ENCODE measurements at places on chromosomes 1 and 21. TPM values are rescaled to one million over a fixed set of nuclear protein-coding genes. Genes with fewer than 3 reads are reported as not detected.

GRCh38 chr1:156816561-156817328, at the start of gene SH2D2A:
Gene SH2D2A, minus strand, starts transcription at chr1:156816848. Its CDS starts 140 bp downstream, at chr1:156816708.
- H3K27me3 ChIP-seq: no peaks in the 10 kb centered on the region
- H3K4me3 ChIP-seq: no peak within 1 kb of the TSS
- peaks cover 48% of the 10 kb centered on the region for H3K4me1 ChIP-seq
- H3K27ac ChIP-seq: peak within 1 kb of the TSS; percentile 65

DNA sequence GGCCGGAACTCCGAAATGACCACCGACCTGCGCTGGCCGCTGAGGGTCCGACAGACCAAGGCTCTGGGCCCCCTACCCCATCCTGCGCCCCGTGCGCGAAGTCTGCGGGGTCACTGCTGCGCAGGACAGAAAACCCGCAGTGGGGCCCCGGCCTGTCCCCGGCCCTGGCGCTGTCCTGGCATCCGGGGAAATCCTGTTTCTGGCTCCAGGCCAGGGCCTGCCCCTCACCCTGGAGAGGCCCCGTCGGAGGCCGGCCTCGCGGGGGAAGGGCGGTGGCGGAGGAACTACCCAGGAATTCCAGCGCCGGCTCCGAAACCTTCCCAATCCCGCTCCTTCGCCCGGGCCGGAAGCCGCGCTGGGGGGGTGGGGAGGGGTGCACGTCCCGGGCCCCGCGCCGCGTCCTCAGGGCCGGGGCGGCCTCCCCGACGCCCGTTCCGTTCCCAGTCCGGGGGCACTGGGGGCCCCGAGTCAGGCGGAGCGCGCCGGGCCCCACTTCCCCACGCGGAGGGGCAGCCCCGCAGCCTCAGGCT, 77.0 kb downstream of the MORN1 start:
- H3K4me3 ChIP-seq: peak overlapping the region; percentile 44
- no peaks in the 10 kb centered on the region for H3K27me3 ChIP-seq
- no peaks in the 10 kb centered on the region for H3K36me3 ChIP-seq

DNA sequence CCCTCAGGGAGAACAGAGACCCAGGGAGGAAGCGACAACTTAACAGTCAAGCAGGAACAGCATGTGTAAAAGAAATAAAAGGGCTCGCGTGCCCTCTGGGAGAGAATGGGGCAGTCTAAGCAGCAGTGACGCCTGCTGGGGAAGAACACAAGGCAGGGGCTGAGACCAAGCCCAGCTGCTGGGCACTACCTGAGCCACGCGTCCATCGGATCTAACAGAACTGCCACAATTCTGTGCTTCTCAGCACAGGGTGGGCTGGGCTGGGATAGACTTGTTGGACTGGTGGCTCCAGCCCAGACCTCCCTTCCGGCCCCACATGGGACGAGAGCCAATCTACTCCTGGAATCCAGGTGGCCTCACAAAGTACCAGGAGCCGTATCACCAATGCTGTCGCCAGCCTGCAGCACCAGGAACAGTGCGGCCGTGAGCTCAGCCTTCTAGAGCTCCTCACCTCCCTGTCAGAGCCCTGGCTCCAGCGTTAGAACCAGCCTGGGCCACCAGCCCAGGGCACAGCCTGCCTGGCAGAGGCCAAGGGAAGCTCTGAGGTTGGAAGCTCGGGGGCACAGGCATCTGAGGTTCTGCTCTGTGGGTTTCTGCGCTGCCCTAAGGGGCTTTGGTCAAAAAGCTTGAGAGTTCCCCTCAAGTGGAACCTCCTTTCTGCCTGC, 7.4 kb downstream of the LRRC47 start:
- H3K4me1 ChIP-seq: peaks cover 19% of the 10 kb centered on the region
- DNase-seq: no peak
- H3K27me3 ChIP-seq: no peaks in the 10 kb centered on the region
- no peak overlapping the region for H3K27ac ChIP-seq

DNA sequence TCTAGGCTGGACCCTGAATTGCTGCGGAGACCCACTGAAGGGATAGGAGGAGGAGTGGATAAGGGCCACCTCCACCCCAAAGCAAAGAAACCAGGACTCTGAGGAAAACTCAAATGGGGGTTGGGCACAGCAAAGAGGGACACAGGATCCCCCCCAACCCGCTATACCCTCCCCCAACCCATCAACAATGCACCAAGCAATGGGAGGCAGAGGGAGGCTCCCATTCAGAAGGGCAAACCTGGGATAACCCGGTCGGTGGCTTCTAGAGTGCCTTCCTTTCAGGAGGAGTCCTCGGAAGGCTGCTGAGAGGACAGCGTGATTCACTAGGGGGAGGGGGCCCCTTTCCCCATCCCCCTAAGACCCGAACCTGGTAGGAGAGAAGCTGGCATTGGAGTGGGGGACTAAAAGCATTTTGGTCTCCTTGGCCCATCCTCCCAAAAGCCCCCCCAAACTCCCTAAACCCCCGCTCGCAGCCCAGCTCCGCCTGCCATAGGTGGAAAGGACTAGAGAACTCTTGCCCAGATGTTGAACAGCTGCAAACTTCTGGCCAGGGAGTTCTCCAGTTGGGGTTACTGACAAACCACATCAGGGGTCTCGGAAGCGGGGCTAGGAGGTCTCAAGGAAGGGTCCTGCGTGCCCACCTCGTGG, 1.3 kb downstream of the MEF2D start:
- peaks cover 8% of the 10 kb centered on the region for H3K36me3 ChIP-seq
- H3K4me1 ChIP-seq: peaks cover 61% of the 10 kb centered on the region
- H3K4me3 ChIP-seq: peak overlapping the region; percentile 91
- H3K27ac ChIP-seq: peak overlapping the region; percentile 62
- no peaks in the 10 kb centered on the region for H3K27me3 ChIP-seq
- DNase-seq: no peak

The LRRIQ3 gene
- polyA plus RNA-seq: 1.1 TPM

The COL8A2 gene
- polyA plus RNA-seq: 0.23 TPM

The TSPEAR gene
- not detected for polyA plus RNA-seq

DNA sequence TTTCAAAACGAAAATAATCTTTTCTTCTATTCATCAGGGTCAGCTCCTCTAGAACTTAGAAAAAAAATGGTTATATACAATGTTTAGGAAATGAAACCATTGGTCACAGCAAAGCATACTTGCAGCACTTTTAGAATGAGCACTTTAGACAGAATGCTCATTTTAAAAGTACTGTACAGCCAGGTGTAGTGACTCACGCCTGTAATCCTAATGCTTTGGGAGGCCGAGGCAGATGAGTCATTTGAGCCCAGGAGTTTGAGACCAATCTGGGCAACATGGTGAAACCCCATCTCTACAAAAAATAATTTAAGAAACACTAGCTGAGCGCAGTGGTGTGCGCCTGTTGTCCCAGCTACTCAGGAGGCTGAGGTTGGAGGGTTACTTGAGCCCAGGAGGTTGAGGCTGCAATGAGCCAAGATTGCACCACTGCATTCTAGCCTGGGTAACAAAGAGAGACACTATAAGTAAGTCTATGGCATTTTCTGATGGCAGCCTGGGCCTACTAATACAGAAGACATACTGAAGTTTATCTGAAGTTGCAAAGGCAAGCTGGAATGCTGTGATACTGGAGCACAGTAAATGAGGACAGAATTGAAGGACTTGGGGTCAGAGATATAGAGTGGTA, 48.9 kb upstream of the ZNF326 start:
- peak overlapping the region; percentile 25 for H3K27ac ChIP-seq
- no peak overlapping the region for H3K4me3 ChIP-seq
- no peak for DNase-seq
- no peaks in the 10 kb centered on the region for H3K36me3 ChIP-seq

The C1orf141 gene
- polyA plus RNA-seq: not detected

The TLR5 gene
- 0.69 TPM for polyA plus RNA-seq

DNA sequence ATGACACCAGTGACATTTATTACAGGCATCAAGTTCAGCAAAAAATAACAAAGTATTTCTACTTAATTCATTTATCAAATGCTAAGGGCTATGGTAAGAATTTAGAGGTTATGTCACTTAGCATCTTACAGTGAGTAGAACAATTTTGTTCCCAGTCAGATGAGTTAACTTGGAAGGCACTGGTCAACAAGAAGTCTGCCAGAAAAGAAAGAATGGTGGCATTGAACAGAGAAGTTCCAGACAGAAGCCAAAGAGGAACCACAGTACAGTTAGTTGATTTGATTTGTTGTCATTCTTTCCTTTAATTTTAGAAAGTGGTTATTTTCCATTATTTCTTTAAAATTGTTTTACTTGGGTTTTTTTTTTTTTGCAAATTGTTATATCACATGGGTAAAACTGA, 232.2 kb upstream of the PKN2 start:
- H3K36me3 ChIP-seq: no peaks in the 10 kb centered on the region
- H3K4me3 ChIP-seq: no peak overlapping the region
- DNase-seq: no peak
- H3K4me1 ChIP-seq: no peaks in the 10 kb centered on the region
- H3K27me3 ChIP-seq: no peaks in the 10 kb centered on the region
- no peak overlapping the region for H3K27ac ChIP-seq

- H3K27ac ChIP-seq: no peak overlapping the region
- no peaks in the 10 kb centered on the region for H3K27me3 ChIP-seq
- peaks cover 5% of the 10 kb centered on the region for H3K4me1 ChIP-seq
- no peaks in the 10 kb centered on the region for H3K36me3 ChIP-seq
- peak overlapping the region; percentile 70 for H3K4me3 ChIP-seq
Observed at GRCh38 chr1:231211005-231211857, 29.8 kb upstream of the GNPAT start.

The KIF21B gene
- 0.17 TPM for polyA plus RNA-seq

- H3K36me3 ChIP-seq: no peaks in the 10 kb centered on the region
- DNase-seq: no peak
- H3K27ac ChIP-seq: no peak overlapping the region
- no peaks in the 10 kb centered on the region for H3K27me3 ChIP-seq
- H3K4me3 ChIP-seq: no peak overlapping the region
- H3K4me1 ChIP-seq: peaks cover 9% of the 10 kb centered on the region
Observed at GRCh38 chr1:119447344-119448126, 32.6 kb downstream of the HSD3B2 start.

- DNase-seq: peak; percentile 42
- H3K4me3 ChIP-seq: peak within 1 kb of the TSS; percentile 87
- H3K36me3 ChIP-seq: no peaks in the 10 kb centered on the region
- H3K27ac ChIP-seq: peak within 1 kb of the TSS; percentile 85
- no peaks in the 10 kb centered on the region for H3K27me3 ChIP-seq
Observed at GRCh38 chr1:6701437-6702153, at the start of gene DNAJC11. Gene DNAJC11, minus strand, starts transcription at chr1:6701816. Its CDS starts 16 bp downstream, at chr1:6701800.

- H3K4me1 ChIP-seq: peaks cover 9% of the 10 kb centered on the region
- H3K27ac ChIP-seq: no peak overlapping the region
- no peak for DNase-seq
- H3K4me3 ChIP-seq: no peak overlapping the region
Observed at GRCh38 chr1:40621821-40622450, 43.5 kb downstream of the RIMS3 start.

GRCh38 chr1:201861448-201861847, 27.2 kb upstream of the SHISA4 start:
- no peaks in the 10 kb centered on the region for H3K4me1 ChIP-seq
- DNase-seq: no peak
- no peak overlapping the region for H3K27ac ChIP-seq
- H3K27me3 ChIP-seq: no peaks in the 10 kb centered on the region
- no peak overlapping the region for H3K4me3 ChIP-seq

GRCh38 chr1:7555391-7556185, 215.5 kb upstream of the VAMP3 start:
- H3K4me1 ChIP-seq: peaks cover 19% of the 10 kb centered on the region
- H3K4me3 ChIP-seq: no peak overlapping the region
- peak; percentile 54 for DNase-seq
- H3K27me3 ChIP-seq: peaks cover 9% of the 10 kb centered on the region
- H3K36me3 ChIP-seq: no peaks in the 10 kb centered on the region

DNA sequence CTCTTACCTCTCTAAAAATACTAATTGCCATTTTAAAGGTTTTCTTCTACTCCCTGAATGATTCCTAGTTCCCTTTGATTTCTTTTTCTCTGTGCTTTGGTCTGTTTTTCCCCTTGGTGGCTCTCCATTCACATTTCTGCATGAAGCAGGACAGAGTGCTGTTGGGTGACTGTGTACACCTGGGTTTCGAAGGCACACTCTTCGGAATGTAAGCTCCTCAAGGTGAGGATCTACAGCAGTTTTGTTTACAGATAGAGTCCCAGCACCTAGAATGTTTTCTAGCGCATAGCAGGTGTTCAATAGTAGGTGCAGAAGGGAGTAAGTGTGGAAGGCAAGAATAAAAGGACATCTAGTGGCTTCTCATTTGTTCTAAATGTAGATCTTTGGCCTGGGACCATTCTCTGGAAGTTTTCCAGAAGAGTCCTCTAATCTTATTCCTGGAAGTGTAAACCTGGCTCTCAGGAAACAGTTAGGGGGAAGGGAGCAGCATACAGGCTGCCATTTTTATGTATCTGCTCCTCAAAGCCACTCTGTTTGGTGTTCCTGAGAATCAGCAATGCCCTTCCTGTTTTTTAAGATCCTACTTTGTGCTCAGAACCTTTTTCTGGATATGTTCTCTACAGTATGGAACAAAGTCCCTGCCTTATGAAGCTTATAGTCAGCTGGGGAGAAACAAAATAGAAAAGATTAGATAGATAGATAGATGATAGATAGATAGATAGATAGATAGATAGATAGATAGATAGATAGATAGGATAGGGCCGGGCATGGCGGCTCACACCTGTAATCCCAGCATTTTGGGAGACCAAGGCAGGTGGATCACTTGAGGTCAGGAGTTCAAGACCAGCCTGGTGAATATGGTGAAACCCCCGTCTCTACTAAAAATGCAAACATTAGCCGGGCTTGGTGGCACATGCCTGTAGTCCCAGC, 22.8 kb upstream of the EFNA1 start:
- H3K36me3 ChIP-seq: no peaks in the 10 kb centered on the region
- H3K4me1 ChIP-seq: no peaks in the 10 kb centered on the region
- no peak for DNase-seq
- H3K27ac ChIP-seq: no peak overlapping the region
- no peak overlapping the region for H3K4me3 ChIP-seq

DNA sequence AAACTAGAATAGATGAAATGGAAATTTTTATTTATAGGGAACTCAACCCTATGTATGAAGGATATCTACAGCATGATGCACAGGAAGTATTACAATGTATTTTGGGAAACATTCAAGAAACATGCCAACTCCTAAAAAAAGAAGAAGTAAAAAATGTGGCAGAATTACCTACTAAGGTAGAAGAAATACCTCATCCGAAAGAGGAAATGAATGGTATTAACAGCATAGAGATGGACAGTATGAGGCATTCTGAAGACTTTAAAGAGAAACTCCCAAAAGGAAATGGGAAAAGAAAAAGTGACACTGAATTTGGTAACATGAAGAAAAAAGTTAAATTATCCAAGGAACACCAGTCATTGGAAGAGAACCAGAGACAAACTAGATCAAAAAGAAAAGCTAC, 7.9 kb downstream of the USP1 start:
- no peaks in the 10 kb centered on the region for H3K27me3 ChIP-seq
- peaks cover 3% of the 10 kb centered on the region for H3K36me3 ChIP-seq
- no peaks in the 10 kb centered on the region for H3K4me1 ChIP-seq
- no peak for DNase-seq

The PROK1 gene
- polyA plus RNA-seq: not detected

The LCE3E gene
- 2.8 TPM for polyA plus RNA-seq

The DRAXIN gene
- polyA plus RNA-seq: not detected

GRCh38 chr21:35314857-35315582, 265.9 kb upstream of the RUNX1 start:
- DNase-seq: no peak
- no peaks in the 10 kb centered on the region for H3K36me3 ChIP-seq
- no peaks in the 10 kb centered on the region for H3K27me3 ChIP-seq
- H3K4me1 ChIP-seq: peaks cover 10% of the 10 kb centered on the region

The SMAP2 gene
- 10.2 TPM for polyA plus RNA-seq

- H3K4me3 ChIP-seq: no peak overlapping the region
- H3K36me3 ChIP-seq: no peaks in the 10 kb centered on the region
- DNase-seq: no peak
- peaks cover 7% of the 10 kb centered on the region for H3K4me1 ChIP-seq
Observed at GRCh38 chr21:44596068-44596725, 3.9 kb upstream of the KRTAP10-6 start.

All from keratinocyte (primary cell).